ENCODE measurements at places on chromosomes 1 and 21.

- no peak for DNase-seq
Observed at GRCh38 chr1:109713636-109714035, 1.6 kb downstream of the GSTM5 start.

DNA sequence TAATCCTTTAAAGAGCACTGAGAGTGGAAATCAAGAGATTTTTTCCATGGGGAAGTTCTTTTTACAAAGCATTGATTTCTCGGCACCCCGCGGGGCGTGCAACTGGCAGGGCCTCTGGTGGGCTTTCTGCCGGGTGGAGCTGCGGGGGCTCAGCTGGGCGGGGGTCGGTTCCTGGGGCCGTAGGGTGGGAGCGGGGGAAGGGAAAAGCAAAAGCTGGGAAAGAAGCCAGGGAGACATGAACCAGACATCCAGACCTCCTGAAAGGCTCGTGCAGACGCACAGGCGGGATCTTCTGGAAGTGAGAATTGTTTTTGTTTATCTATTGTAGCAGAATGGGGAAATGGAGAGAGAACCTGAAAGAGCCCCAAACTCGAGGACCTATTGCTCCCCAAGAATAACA lies 235.2 kb downstream of the FAM72C start:
- DNase-seq: no peak

GRCh38 chr1:29820401-29820800 lies 584.1 kb downstream of the PTPRU start:
- no peak for DNase-seq

GRCh38 chr1:3577300-3577699 lies 34.0 kb downstream of the MEGF6 start:
- DNase-seq: no peak

Data from CD4-positive, alpha-beta T cell treated with Interleukin-4 for 1 hour (primary cell).